ENCODE measurements at places on chromosomes 1 and 21.

- DNase-seq = no peak
Measured at GRCh38 chr21:43913928-43914327, 48.9 kb downstream of the AGPAT3 start.

DNA sequence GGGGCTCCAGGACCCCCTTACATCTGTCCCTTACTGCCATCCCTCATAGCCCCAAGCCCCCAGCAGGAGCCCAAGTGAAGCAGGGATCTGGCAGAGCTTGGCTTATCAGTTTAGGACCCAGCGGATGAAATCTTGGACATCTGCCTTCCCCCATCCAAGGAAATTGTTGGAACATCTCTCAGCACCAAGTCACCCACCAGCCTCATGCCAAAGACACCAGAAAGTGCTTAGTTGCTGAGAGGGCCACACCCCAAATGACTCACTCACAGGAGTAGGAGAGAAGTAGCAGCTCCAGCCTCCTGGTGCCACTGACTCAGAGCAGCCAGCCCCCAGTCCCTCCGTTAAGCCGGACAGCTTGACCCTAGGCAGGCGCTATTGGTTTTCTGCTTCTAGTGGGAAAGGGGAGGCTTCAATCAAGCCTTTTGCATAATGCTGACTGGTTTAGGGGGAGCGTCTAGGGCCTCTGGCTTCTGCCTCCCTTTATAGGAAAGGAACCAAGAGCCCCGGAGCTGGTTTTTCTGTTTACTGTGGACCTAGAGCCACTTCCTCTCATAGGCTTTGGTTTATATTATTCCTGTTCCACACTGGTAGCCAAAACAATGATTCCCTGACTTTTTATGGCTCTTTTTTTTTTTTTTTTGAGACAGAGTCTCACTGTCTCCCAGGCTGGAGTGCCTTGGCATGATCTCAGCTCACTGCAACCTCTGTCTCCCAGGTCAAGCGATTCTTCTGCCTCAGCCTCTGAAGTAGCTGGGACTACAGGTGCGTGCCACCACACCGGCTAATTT is 114.2 kb upstream of the IPO9 start:
- no peak for DNase-seq

DNA sequence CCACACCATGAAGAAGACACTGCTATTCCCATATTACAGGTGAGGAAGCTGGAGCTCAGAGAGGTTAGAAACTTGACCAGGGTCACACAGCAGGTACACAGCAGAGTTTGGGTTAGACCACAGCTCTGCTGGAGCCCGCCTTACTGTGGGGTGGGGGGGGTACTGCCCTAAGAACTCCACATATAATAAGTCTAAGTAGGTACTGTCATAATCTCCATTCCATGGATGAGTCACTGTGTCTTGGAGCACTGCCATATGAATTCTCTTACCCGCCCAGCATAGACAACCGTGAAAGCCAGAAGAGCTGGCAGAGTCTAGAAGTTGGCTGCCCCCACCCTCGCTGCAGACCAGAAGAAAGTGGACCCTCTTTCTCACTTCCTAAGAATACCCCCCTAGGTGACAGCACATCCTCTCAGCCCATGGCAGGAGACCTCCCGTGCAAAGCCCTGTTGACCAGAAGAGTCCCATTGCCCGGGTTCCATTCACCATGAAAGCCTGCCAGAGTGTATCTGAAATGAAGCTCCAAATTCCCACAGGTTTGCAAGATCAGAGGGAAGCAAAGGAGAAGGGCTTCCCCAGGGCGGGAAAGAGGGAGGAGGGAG is 5.2 kb upstream of the PLA2G2D start:
- no peak for DNase-seq

GRCh38 chr1:171645553-171646248 is 6.8 kb downstream of the MYOC start:
- DNase-seq = no peak

DNA sequence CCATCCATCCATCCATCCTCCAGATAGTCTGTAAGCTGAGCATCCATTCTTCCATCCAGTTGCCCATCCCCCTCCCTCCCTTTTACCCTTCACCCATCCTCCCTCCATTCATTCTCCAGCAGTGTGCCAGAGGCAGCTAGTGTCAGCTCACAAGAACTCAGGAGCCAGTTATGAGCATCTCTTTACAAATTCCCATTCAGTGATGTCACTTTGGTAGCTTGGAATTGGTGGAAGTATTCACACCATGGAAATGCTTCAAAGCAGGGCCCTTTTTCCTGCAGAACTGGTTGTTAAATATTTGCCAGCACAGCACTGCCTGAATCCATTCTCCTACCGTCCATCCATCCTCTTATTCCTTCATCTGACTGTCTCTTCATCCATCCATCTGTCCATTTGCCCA is 72.5 kb downstream of the ARHGEF10L start:
- DNase-seq = no peak

- no peak for DNase-seq
Measured at GRCh38 chr1:212860713-212861581, 2.9 kb downstream of the FLVCR1 start.

GRCh38 chr1:227192163-227192562 is 126.1 kb downstream of the CDC42BPA start:
- DNase-seq = peak; percentile 13

GRCh38 chr1:97412166-97412565 is 508.7 kb downstream of the DPYD start:
- no peak for DNase-seq

DNA sequence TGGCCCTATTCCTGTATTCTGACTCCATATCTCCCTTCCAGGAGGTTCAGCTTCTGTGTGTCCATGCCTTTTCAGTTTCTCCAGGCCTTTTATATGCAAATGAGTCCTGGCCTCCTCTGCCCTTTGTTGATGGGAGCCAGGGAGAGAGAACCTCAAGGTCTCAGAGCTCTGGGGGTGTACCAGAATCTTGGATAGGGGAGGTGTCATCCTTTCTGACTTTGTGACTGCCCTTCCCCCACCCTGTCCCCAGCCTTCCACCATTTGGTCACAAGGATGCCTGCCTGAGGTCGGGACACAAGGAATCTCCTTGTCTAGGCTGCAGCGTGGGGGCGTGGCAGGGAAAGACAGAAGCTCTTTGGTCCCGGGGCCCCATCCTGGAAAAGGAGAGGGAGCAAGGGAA is 18.6 kb downstream of the LURAP1 start:
- no peak for DNase-seq

DNA sequence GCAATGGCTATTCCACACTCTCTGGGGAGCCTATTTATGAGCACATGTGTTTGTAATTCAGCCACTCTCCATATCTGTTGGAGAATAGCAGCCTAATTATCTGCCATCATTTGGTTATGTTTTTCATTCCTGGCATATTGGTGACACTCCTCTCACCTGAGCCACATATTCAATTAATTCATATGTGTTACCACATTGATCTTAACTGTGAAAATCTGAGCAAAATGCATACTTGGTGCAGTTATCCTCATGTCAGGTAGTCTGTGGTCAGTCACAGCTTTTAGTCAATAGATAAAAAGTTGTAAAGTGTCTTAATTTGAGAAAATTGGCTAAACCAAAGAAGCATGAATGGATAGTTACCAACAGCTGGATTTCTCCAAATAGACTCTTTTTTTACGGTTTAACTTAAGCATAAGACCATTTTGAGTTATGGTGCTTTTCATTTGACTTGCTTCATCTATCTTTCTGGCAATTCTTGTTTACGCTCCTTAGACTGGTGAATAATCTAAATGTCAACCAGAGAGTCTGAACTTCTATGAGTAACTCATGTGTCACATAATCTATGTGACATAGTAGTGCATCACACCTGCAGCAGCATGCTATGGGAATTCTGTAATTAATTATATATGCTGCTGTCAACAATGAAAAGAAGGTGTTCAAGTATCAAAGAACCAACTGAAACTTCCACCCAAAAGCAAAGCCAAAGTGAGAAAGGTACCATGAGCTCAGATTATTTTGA is 187.7 kb upstream of the SGIP1 start:
- no peak for DNase-seq

- DNase-seq = no peak
Measured at GRCh38 chr1:224456637-224456953, 22.0 kb upstream of the WDR26 start.
